ENCODE measurements at places on chromosomes 6 and 20.
A peak's percentile ranks its signal among the peaks of the same experiment; 100 is the strongest.

DNA sequence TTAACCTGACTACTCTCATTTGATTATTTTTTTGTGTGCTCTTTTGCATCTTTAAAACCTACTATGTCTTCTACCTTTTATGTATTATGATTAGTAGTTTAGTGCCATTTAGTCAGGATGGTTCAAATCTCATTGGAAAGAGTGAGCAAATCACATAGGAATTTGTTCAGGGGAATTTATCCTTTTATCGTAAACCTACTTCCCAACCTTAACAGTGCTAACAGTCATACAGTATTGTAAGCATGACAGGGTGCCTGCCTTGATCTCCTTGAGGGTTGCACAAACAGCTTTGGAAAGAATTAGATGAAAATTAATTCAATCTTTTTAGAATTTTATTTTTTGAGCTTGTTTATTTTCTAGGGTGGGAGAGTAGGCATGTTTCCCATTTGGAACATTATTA is 18.3 kb downstream of the RNF8 start:
- no peak for DNase-seq

DNA sequence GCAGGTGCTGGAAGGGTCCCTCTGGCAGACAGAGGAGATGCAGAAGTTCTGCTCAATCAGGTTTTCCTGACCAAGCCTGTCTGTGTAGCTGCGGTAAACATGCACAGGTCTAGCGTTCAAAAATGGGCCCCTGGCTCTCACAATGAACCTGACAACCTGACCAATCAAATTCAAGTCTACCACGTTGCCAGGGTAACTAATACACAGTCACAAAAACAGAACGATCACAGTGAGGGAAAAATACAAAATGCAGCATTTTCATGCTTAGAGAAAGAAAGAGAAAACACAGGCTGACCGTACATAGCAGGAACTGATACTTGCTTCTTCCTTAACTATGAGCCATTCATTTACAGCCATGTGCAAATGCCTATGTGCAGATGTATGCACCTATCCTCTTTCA is 353.1 kb upstream of the TSHZ2 start:
- DNase-seq, result no peak

DNA sequence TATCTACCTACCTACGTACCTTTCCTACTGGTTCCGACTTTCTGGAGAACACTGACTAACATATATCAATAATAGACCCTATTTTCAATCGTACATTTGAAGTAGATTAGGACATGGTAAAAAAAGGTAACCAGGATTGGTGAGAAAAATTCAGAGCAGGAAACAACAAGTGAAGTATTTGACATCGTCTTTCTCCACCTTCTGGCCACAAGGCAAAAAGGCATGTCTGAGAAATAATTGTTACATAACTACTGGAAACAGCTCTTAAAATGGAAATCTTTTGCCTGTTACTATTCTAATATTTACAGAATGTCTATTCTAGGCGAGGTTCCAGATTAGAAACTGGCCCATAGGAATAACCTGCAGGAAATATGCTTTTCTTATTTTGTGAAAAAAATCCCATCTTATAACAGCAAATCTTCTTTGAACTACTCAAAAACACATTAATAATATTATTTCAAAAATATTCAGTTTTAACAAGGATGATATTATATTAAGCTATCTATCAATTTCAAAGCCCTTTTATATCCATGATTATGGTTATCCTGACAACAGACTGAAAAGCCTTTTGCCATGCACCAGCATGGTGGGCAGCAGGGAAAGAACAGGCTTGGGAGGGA is 80.8 kb downstream of the RCAN2 start:
- DNase-seq, result peak; percentile 50

GRCh38 chr6:93319304-93319703 is 100.1 kb downstream of the EPHA7 start:
- DNase-seq, result no peak

DNA sequence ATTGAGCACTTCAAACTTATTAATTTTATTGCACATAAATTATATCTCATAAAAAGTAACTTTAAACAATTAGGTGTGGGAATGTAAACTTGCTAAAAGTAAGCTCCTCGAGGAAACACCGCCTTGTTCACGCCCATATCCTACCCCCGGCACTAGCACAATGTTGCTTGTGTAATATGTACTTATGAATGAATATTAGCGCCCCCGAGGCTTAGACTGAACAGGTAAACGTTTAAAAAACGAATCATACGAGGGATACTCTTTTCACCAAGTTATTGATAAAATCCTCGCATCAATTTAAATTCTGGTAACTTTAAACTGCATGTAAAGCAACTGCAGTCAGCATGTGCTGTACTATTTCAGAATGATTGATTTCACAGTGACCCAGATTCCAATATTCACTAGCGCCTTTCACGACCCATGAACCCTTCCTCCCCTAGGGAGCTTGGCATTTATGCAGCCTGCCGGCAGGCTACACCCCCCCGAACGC is 637 bp downstream of the TFB1M start:
- peak; percentile 15 for DNase-seq

- DNase-seq, result no peak
Observed at GRCh38 chr20:63011798-63012197, 5.0 kb upstream of the BHLHE23 start.

GRCh38 chr6:88712243-88712936 is 251.0 kb downstream of the RNGTT start:
- DNase-seq, result no peak

DNA sequence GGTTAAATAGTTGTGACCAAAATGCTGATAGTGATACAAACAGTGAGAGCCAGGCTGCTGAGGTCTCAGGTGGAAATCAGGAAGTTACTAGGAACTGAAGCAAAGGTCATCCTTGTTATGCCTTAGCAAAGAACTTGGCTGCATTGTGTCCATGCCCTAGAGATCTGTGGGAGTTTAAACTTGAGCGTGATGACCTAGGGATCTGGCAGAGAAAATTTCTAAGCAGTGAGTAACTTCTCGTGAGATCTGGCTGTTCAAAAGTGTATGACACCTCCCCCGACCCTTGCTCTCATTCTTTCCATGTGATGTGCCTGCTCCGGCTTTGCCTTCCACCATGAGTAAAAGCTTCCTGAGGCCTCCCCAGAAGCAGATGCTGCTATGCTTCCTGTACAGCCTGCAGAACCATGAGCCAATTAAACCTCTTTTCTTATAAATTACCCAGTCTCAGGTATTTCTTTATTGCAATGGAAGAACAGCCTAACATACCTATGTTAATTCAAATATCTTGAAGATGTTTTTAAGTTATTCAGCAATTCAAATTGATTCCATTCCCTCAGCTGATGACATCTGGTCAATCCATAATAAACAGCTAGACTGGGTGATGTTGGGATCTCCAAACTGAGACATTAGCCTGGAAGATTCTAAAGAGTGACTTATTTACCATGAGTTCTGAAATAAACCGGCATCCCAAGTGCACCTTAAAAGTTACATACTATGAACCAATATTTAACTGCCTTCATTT is 33.8 kb downstream of the KIF16B start:
- DNase-seq, result no peak

DNA sequence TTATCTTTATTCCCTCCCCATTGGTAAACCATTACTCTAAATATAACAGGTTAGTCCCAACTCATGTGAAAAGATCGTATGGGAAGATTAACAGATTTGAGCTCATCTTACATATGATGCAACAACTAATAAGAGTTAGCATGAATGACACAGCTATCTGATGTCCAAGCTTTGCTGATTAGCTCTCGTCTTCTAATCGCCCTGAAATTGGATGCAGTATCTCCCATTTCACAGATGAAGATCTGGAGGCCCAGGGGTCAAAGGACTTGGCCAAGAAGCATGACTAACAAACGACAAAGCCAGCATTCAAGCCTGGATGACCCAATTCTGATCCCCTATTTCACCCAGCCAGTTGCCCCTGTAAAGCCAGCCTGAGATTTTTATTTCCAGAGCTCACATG is 8.4 kb upstream of the BMP7 start:
- DNase-seq, result no peak

DNA sequence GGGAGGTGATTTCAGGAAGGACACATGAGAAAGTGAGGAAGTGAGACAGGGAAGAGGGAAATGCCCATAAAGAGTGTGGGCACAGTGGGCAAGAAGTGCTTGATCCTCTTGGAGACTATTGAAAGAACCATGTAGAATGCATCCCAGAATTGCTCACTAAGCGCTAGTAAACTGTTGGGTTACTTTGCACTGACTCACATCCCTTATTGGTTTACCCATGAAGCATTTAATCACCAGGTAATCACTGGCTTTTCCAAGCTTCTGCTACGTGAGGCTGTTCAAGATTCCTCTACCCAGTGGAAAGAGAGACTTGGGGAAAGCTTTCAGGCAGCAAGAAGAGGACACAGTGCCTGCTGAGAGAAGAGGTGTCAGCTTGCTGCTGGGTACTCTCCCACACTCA is 410.0 kb upstream of the JAG1 start:
- DNase-seq, result no peak

- no peak for DNase-seq
Observed at GRCh38 chr20:19777315-19777714, 19.3 kb downstream of the RIN2 start.

DNA sequence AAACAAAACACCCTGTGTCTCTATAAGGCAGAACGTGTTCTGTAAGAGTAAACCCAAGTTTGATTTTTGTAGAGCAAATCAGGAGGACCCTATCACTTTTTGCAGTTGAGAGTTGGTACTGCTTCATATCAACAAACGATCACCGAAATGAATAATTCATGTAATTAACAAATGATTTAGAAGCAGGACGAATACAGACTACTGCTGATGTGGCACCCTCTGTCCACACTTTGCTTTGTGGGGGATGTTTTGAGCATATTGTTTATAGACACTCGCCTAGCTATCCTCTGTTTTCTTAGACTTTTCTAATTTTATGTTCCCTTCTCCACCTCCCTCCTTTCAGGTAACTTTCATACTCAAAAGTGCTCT is 1.5 kb downstream of the CD2AP start:
- no peak for DNase-seq

- DNase-seq, result no peak
Observed at GRCh38 chr6:82365016-82365795, 1.6 kb downstream of the TPBG start.

GRCh38 chr6:99333068-99333467 is 16.4 kb downstream of the FAXC start:
- no peak for DNase-seq

DNA sequence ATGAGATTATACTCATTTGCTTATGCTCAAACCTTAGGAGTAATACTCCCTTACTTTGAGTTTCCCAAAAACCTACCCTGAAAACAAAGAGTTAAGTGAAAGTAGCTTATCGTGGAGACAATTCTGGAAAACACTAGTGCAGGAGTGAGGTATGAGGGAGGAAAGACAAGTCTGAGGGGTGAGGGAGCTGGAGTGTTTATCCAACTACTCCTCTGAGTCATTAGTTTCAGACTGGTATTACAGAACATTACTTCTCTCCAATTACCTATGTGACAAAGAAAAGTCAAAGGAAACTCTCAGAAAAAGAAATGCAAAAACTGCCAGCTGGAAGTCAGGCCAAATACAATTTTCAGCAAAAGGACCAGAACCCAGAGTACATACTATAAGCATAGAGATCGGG is 171.1 kb upstream of the SPTLC3 start:
- no peak for DNase-seq

DNA sequence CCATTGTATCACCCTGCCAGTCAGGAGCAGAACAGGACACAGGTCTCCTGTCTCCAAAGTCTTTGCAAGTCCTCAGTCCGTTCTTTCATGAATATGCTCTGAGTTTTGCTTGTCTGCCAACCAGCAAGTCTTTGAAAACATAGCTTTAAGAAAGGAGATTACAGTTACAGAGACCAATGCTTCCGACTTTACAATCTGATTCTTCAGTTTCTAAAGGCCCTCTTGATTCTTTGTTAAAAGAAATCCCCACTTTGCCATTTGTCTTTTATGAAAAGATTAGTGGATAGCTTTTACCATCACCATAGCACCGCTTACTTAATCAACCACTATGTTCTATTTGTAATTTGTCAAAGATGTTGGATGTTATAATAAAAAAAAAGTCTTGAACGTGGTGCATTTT is 562.8 kb upstream of the BTBD3 start:
- no peak for DNase-seq

GRCh38 chr6:16670183-16670582 is 91.1 kb downstream of the ATXN1 start:
- DNase-seq, result no peak

GRCh38 chr6:88368071-88368787 is 202.1 kb upstream of the CNR1 start:
- DNase-seq, result no peak

DNA sequence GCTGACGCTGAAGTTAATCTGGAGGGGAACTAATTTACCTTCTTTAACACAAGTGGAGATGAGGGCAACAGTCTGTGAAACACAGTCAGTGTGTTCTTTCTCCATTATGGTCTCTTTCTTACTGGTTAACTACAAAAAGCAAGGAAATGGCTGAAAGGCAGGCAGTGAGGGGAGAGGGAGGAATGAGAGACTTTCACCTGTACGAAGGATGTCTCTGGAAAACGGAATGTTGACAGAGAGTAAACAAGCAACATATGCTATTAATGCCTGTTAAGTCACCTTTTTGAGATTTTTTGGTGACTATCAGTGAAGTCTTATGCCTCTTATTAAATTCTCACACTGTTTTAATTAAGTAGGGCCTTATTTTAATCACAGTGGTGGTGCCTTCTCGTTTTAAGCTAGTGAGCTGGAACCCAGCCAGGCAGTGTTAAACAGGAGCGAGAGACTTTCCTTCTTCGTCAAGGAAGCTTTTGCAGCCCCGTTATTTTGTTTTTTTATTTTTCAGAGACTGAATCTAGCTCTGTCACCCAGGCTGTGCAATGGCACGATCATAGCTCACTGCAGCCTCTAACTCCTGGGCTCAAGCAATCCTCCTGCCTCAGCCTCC is 165.6 kb downstream of the ATXN1 start:
- DNase-seq, result no peak

GRCh38 chr6:64263778-64264177 is 628.2 kb downstream of the PHF3 start:
- no peak for DNase-seq

- DNase-seq, result no peak
Observed at GRCh38 chr6:43276577-43277305, 21.3 kb upstream of the SLC22A7 start.
